Caki2 (cell line): ENCODE measurements at places on chromosomes 7 and 10.

DNA sequence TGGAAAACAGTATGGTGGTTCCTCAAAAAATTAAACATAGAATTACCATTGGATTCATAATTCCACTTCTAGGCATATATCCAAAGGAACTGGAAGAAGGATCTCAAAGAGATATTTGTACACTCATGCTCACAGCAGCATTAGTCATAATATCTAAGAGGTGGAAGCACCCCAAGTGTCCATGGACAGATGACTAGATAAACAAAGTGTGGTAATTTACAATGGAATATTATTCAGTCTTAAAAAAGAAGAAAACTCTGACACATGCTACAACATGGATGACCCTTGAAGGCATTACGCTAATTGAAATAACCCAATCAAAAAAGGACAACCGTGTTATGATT is 594.2 kb downstream of the KCNMA1 start:
- no peak for DNase-seq

GRCh38 chr10:55476129-55476528 is 675.1 kb upstream of the PCDH15 start:
- DNase-seq = no peak

GRCh38 chr10:11091517-11092102 is 73.9 kb downstream of the CELF2 start:
- DNase-seq = no peak

- DNase-seq = no peak
Measured at GRCh38 chr7:17772581-17773288, 167.6 kb downstream of the SNX13 start.

DNA sequence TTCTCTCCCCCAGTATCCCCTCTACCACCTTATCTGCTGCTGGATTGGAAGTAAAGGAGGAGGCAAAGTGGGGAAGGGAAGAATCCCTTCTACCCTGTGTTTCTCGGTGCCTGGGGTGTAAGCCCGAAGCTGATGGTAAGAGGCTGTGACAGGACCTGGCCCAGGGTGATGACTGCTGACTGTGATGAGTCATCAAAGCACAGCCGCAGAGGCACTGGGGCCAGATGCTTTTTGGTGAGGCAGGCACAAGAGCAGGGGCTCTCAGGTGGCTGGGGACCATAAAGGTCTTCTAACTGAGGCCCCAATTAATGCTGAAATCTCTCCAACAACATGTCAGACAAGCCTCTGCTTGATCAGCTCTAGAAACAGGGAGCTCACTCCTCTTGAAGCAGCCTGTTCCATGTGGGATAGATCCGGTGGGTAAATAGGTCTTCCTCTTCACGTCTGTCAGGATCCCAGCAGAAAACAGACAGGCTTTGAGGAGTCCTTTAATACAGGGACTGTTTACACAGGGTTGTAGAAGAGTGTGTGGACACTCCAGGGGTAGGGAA is 86.1 kb upstream of the PCBD1 start:
- DNase-seq = peak; percentile 6

DNA sequence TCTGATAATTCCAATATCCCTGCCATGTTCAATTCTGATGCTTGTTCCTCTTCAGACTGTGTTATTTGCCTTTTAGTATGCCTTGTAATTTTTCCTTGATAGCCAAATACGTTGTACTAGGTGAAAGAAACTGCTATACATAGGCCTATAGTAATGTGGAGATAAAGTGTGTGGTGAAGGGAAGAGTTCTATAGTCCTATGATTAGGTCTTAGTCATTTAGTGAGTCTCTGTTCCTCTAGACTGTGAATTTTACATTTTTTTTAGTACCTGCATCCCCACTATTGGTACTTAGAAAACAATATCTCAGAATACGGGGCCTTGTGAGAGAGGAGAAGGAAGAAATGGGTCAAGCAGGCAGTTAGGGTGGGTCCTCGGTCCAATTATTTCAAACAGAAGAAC is 59.6 kb upstream of the SEMA3E start:
- DNase-seq = no peak

- no peak for DNase-seq
Measured at GRCh38 chr10:30528429-30528786, 94.4 kb downstream of the MAP3K8 start.

DNA sequence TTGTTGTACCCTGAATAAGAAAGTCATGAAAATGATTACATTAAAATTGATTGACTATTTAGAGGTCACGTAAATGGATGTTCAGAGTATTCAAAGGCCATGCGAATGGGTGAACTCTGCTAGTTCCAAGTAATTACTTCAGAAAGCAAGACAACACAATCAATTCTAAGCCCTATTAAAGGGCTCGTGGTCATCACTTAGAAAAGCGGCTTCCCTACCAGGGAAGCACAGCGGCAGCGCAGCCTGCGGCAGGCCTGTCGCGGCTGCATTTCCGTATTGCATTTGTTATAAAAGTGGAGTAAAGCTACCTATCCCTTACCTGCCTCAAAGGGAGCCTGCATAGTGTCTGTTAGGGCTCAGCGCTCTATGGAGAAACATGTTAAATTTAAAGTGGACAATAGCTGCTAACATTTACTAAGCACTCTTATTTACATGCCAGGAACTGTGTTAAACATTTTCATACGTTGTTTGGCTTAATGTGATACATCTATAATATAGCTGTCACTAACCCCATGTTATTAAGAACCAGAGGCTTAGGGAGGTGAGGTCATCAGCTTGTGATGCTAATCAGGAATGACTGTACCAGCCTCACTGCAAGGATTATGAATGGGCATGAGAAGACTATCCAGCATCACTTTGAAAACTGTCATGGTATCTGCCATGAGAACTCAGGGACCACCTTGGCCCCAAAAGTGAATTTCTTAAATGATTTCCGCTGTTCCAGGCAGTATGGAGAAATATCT is 187.5 kb downstream of the CELF2 start:
- DNase-seq = no peak

DNA sequence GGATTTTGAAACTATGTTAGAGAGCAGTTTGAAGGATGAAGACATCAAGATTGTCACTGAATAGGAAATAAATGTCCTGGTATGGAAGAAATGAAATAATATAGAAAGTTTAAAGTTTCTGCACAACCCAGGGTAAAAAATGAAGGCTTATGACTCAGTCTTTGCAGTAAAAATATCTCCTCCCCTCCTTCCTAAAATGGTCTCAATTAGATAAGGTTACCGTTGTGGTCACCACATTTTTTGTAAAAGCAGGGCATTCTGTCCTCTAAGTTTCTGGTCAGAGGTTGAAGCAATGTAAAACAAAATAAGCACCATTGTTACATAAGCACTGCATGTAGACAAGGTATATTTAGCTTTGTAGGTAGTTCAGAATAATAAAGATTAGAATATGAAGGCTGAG is 403.5 kb downstream of the SUGCT start:
- DNase-seq = no peak

DNA sequence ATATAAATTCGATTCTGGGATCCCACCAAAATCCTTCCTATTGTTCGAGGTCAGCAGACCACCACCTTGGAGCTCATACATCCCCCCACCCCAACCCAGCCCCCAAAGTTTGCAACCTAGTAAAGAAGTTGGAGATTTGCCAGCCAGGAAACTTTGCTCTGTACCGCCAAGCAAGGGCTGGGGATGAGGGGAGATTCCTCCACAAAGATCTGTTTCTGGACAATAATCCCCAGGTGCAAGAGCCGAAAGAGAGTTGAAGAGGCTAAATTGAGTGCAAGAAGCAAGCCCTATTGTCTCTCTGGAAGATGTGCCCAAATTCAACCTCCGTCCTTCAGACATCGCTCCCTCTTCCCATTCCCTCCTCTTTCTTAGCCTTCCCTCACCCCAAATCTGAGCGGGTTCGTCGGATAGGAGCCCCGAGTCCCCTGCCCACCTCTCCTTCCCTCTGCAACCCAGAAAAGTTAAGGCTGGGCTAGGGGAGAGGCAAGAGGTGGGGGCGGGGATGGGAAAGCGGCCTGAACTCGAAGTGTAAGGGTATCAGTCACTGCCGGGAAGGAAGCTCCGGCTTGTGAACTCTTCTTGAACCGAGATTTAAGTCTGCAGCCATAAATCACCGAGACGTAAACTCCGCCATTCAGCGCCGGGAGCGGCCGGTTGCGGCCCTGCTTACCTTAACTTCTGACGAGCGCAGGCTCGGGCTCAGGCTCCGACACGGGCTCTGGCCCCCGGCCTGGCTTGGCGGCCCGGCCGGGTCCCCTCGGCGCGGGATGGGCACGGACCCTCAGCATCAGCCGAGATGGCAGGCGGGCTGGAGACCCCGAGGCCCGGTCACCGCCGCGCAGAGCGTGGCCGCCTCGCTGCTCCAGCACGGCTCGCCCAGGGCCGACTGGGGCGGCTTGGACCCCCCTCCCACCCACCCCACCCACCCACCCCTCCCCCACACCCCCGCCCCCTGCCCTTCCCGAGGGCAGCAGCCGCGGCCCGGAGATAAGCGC is 10.8 kb upstream of the HOXA2 start:
- DNase-seq = peak; percentile 87

GRCh38 chr10:5187867-5188266 is 2.9 kb upstream of the AKR1C8 start:
- no peak for DNase-seq

- no peak for DNase-seq
Measured at GRCh38 chr7:82741493-82741892, 297.9 kb upstream of the CACNA2D1 start.

GRCh38 chr7:1193593-1194424 is 33.8 kb upstream of the ZFAND2A start:
- peak; percentile 35 for DNase-seq

GRCh38 chr10:112304267-112304859 is 21.2 kb downstream of the TECTB start:
- DNase-seq = no peak

DNA sequence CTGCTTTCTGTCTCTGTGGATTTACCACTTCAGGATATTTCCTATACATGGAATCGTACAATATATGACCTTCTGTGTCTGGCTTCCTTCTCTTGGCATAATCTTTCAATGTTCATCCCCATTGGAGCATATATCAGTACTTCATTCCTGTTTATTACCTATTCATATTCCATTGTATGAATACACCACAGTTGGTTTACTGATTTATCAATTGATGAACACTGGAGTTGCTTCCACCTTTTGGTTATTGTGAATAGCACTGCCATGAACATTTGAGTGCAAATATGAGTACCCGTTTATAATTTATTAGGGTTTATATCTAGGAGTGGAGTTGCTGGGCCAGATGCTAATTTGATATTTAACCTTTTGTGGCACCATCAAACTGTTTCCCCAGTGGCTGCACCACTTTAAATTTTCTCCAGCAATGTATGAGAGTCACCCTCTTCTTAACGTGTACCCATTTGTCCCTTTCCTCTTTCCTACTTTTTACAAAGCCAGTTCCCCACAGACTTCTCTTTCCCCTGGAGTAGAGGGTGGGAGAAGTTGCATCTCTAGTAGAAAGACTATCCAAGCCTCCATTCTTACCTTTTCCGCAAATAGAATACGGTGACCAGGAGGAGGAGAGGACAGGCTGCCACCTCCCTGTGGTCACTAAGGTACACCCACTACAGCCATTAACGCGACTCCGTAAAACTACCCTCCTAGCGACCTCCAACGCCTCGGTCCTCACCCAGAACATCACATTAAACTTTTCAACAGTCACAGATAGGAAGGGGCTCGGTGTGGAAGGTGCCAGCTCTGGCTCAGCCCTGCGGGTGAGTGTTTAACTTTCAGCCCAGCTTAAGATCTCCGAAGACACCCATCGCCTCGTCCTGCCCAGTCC is 25.6 kb downstream of the SCD start:
- no peak for DNase-seq

DNA sequence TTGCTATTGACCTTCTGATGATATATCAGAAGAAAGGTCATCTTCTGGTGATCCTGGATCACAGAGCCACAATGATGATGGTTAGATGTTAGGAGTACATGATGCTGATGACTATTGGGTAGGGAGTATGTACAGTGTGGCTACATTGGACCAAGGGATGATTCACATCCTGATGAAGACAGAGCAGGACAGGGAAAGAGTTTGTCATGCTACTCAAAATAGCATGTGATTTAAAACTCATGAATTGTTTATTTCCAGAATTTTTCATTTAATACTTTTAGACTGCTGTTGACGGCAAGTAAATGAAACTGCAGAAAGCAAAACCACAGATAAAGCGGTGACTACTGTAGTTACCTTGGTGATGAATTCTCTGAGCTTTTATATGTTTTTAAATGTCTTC is 397.3 kb downstream of the PPP1R3A start:
- no peak for DNase-seq
